ENCODE measurements at places on chromosomes 13 and 19.

GRCh38 chr13:113170511-113170910 is 12.1 kb downstream of the PROZ start:
- no peak for DNase-seq

DNA sequence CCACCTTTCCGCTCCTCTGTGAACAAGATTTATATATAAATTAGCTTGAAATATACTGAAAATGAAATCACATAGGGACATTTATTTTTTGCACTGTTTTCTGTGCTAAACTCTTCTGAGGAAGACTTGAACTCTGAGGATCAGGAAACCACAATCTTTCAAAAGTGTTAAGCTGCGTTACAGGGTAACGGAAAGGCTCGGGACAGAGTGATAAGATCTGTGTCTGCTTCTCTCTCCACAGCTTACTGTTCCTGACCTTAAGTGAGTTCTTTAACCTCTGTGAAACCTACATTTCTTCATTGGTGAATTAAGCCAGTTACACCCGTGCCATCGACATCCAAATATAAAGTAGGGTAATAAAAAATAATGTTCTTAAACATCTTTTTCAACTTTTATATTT is 38.9 kb downstream of the DACH1 start:
- no peak for DNase-seq

DNA sequence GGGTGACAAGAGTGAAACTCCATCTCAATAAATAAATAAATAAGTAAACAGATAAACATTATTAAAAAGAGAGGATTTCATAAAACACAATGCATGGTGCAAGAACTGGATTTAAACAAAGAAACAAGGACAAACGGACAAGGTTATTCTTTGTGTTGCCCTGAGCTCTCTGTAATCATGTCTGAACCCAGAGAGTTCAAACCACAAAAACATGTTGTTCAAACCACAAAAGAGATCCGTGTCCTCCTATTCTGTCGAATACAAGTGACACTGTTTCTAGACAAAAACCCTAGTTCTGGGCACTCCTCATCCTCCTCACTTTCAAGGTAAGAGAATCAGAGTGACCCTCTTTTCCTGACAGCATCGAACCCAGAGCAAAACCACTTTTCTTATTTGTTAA is 4.6 kb upstream of the TPRX2 start:
- DNase-seq: no peak

DNA sequence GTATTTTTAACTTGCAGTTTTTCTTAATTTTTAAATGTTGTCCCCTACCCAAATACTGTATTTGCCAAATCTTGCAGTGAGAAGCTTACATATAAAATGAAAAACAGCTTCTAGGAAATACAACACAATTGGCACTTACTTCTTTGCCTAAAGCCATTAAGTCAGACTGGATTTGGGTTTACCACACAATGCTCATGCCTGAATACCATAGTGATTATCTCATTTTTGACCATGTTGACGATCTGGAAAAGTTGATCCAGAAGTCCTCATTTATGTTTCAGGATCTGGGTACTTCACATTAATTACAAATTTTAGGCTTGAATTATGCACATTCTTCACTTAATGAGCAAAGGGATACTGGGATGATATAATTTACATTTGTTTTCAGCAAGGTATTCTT is 2.4 kb downstream of the RNF6 start:
- DNase-seq: no peak

GRCh38 chr19:39943586-39943985 is 9.2 kb upstream of the FCGBP start:
- no peak for DNase-seq

DNA sequence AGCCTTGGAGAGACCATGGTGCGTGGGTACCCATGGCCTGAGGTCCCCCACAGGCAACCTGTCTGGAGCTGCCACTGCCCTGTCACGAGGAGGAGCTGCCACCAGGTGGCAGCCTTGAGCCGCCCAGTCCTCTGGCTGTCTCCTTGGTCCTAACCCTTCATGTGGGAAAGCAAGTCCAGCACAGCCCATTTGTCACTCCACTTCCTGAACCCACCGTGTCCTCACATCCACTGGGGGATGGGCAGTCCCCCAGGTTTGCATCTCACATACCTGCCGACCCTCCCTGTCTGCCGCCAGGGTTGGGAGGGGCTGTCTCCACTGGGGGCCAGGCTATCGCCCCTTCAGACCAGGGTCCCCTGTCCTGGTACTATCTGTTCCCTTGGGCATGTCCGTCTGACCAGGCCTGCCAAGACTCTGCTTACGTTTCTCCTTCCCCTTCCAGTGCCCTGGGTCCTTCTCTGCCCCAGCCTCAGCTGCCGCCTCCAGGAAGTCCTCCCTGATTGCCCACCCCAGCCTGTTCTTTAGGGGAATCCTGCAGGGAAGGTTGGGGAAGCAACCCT is 4.5 kb downstream of the FAM174C start:
- DNase-seq: no peak

- DNase-seq: no peak
These were observed 1.8 kb downstream of the KLF16 start for GRCh38 chr19:1861599-1862031.

GRCh38 chr19:47839913-47840312 is 18.2 kb downstream of the CRX start:
- DNase-seq: no peak

DNA sequence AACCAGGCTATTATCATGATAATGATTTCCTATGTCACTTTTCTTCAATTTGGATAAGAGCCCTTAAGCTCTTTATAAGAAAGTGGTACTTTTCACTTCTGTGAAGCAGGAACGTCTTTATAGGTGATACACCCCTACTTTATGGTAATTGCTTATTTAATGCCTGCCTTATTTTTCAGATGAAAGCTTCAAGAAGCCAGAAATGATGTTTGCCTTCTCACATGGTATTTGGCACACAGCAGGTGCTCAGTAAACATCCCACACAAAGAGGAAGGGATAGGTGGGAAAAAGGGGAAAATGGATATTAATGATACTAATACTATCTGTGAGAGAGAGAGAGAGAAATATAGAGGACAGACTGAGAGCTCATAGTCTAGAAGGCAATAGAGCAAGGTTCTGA is 29.0 kb upstream of the WASF3 start:
- DNase-seq: no peak

GRCh38 chr19:791567-792305 is 5.5 kb upstream of the PTBP1 start:
- DNase-seq: no peak

GRCh38 chr13:39095500-39095899 is 57.2 kb downstream of the NHLRC3 start:
- DNase-seq: no peak

GRCh38 chr19:34904664-34905527 is 21.8 kb upstream of the ZNF30 start:
- DNase-seq: no peak

DNA sequence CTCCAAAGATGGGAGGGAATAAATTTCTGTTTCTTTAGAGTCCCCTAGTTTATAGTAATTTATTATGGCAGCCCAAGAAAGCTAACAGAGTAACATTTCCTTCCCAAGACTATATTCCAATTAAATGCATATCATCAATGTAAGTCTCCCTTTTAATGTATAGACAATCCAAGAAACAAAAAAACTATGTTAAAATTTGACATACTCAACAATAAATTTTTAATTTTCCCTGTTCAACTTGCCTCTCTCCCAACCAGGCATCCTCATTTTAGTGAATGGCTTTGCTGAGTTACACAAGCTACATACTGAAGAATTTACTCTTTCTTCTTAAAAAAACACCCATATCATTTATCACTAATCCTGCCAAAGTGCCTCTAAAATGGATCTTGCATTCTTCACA is 1357.7 kb downstream of the PCDH9 start:
- no peak for DNase-seq

DNA sequence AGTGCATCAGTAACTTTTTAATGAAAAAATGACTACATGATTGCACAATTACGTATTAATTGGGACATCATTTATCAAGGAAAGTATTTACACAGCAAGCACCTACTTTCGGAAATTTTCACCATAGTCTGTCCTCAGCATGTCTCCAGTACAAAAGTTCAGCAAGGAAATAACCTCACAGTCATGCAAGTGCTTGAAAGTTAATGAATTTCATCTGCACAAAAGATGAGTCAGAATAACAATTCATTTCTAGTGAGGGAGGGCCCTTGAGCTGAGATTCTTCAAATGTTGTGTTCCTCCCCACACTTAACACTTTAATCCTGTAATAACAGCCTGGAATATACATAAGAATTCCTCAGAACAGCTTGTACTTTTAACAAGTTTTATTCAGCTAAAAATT is 49.0 kb upstream of the OXGR1 start:
- no peak for DNase-seq

DNA sequence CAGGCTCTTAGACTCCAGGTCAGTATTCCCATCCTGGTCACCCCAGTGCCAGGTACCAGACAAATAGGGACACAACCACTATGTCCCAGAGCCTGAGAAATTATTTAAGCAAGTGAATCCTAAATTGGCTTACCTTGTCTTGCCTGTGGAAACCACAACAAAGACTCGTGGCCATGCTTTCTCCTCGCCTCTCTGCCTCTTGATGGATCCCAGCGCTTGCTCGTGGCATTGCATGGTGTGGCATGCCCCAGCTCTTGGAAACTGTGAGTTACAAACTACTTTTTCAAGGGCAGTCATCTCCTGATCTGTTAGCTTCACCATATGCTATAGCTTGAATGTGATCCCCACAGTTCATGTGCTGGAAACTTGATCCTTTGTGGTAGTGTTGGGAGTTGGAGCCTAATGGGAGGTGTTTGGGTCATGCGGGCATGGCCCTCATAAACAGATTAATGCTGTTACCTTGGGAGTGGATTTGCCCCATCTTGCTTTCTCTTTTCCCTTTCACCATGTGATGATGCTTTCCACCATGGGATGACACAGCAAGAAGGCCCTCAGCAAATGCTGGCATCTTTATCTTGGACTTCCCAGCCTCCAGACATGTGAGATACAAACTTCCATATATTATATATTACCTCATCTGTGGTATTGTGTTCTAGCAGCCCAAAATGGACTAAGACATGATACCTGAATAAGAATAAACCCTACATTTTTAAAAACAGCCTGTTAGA is 31.2 kb downstream of the SPRYD7 start:
- no peak for DNase-seq

DNA sequence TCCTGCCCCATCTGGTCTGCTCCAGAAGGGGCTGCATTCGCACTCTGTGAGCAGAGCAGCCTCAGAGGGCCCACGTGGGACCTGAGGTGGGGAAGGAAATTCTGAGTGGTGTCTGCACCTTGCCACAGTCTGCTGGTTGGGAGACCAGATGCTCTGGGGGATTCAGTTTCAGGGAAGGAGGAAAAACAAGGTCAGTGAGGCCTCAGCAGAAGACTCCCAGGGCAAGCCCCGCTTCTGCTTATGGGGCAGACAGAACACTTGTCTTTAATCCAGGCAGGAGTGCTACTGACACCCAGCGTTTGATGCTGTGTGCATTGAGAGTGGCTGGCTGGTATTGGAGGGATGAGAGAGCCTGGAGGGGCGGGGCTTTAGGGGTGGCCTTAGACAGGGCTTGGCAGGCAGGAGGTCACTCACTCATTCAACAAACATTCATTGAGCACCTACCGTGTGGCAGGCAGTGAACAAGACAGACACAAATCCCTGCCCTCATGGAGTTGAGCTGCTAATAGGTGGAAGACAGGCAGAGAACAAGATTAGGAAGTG is 4.9 kb upstream of the CLEC17A start:
- DNase-seq: no peak

- no peak for DNase-seq
These were observed 433.0 kb downstream of the TSHZ3 start for GRCh38 chr19:30916238-30916637.

GRCh38 chr13:107881362-107881761 is 334.0 kb downstream of the LIG4 start:
- no peak for DNase-seq

DNA sequence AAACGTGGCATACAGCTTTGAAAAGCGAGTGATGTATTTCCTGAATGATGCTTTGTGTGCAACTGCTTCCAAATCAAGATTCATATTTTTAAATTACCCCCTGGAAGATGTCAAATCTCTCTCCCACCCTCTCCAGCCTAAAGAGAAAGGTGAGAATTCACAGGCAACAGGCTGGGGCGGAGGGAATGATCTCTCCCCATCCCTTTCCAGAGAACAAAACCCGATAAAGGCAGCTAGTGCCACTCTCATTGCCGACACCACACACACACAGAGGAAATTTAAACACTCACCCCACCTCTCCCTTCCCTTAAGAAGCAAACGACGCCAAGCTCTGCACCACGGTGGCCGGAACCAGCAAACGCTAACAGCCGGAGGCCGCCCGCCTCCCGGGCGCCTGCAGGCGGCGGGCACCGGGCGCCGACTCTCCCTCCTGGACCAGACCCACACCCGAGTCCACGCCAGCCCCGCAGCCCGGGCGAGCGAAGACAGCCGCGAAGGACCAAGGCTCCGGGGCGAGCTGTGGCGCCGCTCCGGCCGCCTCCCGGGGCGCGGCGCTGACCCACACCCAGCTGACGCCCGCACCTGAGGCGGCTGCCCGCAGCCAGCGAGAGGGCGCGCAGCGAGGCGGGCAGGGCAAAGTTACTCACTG is 477 bp downstream of the LNX2 start:
- DNase-seq: no peak

DNA sequence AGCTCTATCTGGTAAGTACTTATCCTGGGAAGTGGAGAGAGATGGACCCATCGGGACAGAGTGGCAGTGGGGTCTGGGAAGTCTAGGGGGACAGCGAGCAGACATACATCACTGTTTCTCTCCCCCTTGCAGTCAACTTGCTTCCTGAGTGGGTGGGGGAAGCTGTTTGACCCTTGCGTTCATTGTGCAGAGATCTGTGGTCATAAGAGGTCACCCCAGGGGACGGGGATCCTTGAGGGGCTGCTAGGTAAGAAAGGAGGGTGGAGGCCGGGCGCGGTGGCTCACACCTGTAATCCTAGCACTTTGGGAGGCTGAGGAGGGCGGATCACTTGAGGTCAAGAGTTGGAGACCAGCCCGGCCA is 474 bp downstream of the ARHGEF18 start:
- DNase-seq: no peak

DNA sequence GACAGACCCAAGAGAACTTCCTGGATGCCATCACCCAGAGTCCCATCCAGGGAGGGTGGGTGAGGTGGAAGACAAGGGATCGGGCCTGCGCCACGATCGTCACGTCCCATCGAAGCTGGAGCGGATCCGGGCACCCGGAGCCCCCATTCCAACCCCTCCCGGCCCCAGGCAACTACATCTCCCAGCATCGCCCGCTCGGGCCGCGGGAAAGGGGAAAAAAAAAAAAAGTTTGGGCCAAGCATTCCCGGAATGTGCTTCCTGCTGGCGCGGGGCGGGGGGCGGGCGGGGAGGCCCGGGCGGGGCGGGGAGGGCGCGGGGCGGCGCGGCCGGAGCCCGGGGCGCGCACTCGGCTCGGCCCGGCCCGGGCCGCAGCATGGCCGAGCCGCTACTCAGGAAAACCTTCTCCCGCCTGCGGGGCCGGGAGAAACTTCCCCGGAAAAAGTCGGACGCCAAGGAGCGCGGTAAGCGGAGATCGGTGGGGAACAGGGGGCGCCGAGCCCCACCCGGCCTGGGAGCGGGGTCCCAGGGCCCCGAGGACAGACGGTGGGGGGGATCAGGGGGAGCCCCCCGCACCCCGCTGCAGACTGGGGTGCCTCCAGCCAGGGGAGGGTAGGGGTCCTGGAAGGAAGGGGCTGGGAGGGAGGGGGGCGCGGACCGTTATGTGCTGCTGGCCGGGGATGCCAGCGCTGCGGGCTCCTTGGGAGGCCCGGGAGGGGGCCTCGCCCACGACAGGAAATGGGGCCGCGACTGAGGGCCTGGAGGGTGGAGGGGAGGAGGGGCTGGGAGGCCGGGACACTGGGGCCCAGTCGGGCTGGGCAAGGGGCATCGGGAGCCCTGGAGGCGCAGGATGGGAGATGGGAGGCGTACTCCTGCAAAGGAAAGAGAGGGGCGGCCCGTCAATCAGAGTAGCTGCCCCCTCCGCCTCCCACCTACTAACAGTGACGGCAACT is at the start of gene SYDE1:
Gene SYDE1 (plus strand): TSS at position 341 of the 950 bp plus-strand sequence. CDS start 33 bp downstream, at position 374.
- DNase-seq: no peak

- DNase-seq: no peak
These were observed 101.4 kb downstream of the UQCRFS1 start for GRCh38 chr19:29111576-29111975.
